ENCODE measurements at places on chromosomes 2 and 18. TPM values are rescaled to one million over a fixed set of nuclear protein-coding genes. Genes with fewer than 3 reads are reported as not detected.

TMEM17 gene
- 1.7 TPM for total RNA-seq

ZNF532 gene
- total RNA-seq = 71.0 TPM

IGFBP2 gene
- 30.7 TPM for total RNA-seq

ACADL gene
- total RNA-seq = 4.7 TPM

CD8B2 gene
- total RNA-seq = not detected

PSMD1 gene
- total RNA-seq = 90.3 TPM

MGAT5 gene
- 30.4 TPM for total RNA-seq

IL1RL1 gene
- 8.0 TPM for total RNA-seq

RAB11FIP5 gene
- 23.5 TPM for total RNA-seq

VSNL1 gene
- total RNA-seq = 0.36 TPM

GRCh38 chr18:3179430-3180089 is 40.2 kb downstream of the MYOM1 start:
- H3K36me3 ChIP-seq = no peaks in the 10 kb centered on the region
- no peaks in the 10 kb centered on the region for H3K27me3 ChIP-seq
- H3K27ac ChIP-seq = peak overlapping the region; percentile 57
- peaks cover 12% of the 10 kb centered on the region for H3K4me1 ChIP-seq

DNA sequence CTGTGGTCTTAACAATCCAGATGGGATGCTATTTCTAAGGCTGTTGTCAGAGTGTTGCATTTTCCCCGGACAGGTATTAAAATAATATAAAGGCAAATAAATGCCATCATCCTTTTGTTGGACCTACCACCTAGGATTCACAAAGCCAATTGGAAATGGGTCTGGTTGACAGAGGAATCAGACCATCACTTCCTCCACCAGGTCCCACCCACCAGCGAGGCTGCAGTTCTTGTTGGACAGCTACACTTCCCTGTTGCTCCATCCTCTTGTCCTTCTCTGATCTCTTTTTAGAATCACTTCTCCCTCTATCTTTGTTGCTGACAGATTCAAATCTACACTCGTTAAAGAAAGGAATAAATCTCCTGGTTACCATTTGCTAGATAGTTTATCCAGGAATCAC is 1.1 kb downstream of the TMEM169 start:
- peaks cover 19% of the 10 kb centered on the region for H3K4me1 ChIP-seq
- no peak overlapping the region for H3K27ac ChIP-seq
- H3K27me3 ChIP-seq = no peaks in the 10 kb centered on the region
- H3K36me3 ChIP-seq = no peaks in the 10 kb centered on the region
- H3K4me3 ChIP-seq = no peak overlapping the region

DNA sequence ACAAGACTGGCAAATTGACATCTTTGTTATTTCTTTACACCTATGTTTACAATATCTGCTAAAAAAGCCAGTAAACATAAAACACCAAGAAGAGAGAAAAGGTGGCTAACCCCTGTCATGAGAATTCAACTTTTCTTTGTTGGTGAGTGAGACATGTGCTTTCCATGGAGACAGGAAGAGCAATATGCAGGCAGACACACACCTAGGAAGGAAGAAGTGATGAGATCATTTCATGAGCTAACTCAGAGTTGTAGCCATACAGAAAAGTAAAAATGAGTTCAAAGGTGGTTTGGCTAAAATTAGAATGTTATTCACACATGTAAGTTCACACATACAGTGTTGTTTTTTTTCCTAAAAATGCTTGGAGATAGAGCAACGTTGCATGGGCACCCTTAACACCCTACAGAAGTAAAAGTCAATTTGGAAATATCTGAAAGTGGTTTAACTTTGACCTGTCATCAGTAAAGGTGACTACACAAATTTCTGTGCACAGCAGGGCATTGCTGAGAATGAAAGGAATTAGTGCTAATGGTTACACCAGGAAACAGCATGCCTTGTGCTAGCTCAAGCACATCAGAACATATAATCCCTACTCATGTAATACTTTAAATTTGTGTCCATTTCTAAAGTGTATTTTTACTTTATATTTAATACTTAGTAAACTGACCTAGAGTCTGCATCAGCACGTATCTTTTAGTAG is 557.6 kb downstream of the CBLN2 start:
- H3K27ac ChIP-seq = no peak overlapping the region
- no peak for DNase-seq
- H3K4me3 ChIP-seq = no peak overlapping the region
- no peaks in the 10 kb centered on the region for H3K36me3 ChIP-seq
- no peaks in the 10 kb centered on the region for H3K4me1 ChIP-seq
- no peaks in the 10 kb centered on the region for H3K27me3 ChIP-seq

- H3K4me1 ChIP-seq = no peaks in the 10 kb centered on the region
- no peak for DNase-seq
- no peak overlapping the region for H3K4me3 ChIP-seq
- no peaks in the 10 kb centered on the region for H3K36me3 ChIP-seq
- H3K27ac ChIP-seq = no peak overlapping the region
Observed at GRCh38 chr18:4750393-4751346, 295.6 kb upstream of the DLGAP1 start.

GRCh38 chr2:5691221-5691984 is 781 bp upstream of the SOX11 start:
- H3K27me3 ChIP-seq = peaks cover 76% of the 10 kb centered on the region
- H3K27ac ChIP-seq = peak overlapping the region; percentile 84
- H3K4me1 ChIP-seq = peaks cover 27% of the 10 kb centered on the region
- H3K36me3 ChIP-seq = no peaks in the 10 kb centered on the region
- DNase-seq = no peak
- H3K4me3 ChIP-seq = peak overlapping the region; percentile 52

- H3K27me3 ChIP-seq = no peaks in the 10 kb centered on the region
- no peak overlapping the region for H3K27ac ChIP-seq
- no peak overlapping the region for H3K4me3 ChIP-seq
Observed at GRCh38 chr2:2057125-2057721, 273.9 kb downstream of the MYT1L start.

GRCh38 chr2:208128136-208128535 is 1.5 kb downstream of the CRYGC start:
- DNase-seq = no peak
- H3K36me3 ChIP-seq = no peaks in the 10 kb centered on the region
- no peaks in the 10 kb centered on the region for H3K4me1 ChIP-seq
- no peak overlapping the region for H3K27ac ChIP-seq
- no peak overlapping the region for H3K4me3 ChIP-seq

- no peaks in the 10 kb centered on the region for H3K4me1 ChIP-seq
- no peak overlapping the region for H3K4me3 ChIP-seq
- DNase-seq = no peak
- no peaks in the 10 kb centered on the region for H3K36me3 ChIP-seq
- H3K27me3 ChIP-seq = no peaks in the 10 kb centered on the region
Observed at GRCh38 chr2:155054712-155055111, 356.2 kb downstream of the KCNJ3 start.

- no peaks in the 10 kb centered on the region for H3K36me3 ChIP-seq
- H3K4me1 ChIP-seq = peaks cover 23% of the 10 kb centered on the region
- H3K4me3 ChIP-seq = no peak overlapping the region
- no peak overlapping the region for H3K27ac ChIP-seq
- peak; percentile 35 for DNase-seq
- no peaks in the 10 kb centered on the region for H3K27me3 ChIP-seq
Observed at GRCh38 chr2:86238354-86238753, 39.1 kb downstream of the MRPL35 start.

GRCh38 chr2:137826373-137827372 is 137.6 kb upstream of the HNMT start:
- no peak for DNase-seq
- H3K27ac ChIP-seq = no peak overlapping the region
- no peaks in the 10 kb centered on the region for H3K36me3 ChIP-seq
- no peaks in the 10 kb centered on the region for H3K4me1 ChIP-seq
- no peaks in the 10 kb centered on the region for H3K27me3 ChIP-seq

DNA sequence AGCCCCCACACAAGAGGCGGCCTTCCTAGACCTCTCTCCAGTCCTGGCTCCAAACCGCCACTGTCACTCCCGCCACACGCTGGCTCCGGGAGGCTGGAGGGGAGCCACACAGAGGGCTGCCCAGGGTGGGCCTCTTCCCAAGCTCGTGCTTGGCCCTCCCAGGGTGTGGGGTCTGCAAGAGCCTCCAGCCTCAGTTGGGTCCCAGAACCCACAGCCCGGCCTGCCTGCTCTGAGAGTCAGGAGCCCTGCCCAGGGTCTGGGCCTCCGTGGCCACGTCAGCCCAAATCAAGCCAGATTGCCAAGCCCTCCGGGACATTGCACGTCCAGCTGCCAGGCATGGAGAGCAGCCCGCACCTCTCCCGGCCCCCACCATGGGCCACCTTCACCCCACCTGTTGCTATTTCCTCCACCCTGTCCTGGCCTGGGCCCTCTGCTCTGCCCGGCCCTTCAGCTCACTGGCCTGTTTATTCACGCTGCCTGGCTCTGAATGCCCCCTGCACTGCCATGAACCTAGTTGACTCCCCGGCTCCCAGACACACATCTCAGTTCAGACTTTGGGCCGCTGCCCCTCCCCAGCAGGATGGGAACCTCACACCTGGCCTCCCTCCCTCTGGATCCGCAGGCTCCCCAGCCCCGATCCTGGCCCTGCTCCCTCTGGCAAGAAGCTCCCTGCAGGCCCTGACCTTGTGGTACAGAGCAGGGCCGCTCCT is 61.0 kb downstream of the BIN1 start:
- no peak overlapping the region for H3K27ac ChIP-seq
- H3K4me3 ChIP-seq = no peak overlapping the region
- no peaks in the 10 kb centered on the region for H3K27me3 ChIP-seq
- DNase-seq = peak; percentile 64
- H3K4me1 ChIP-seq = peaks cover 3% of the 10 kb centered on the region

- no peak for DNase-seq
- H3K36me3 ChIP-seq = no peaks in the 10 kb centered on the region
- no peaks in the 10 kb centered on the region for H3K4me1 ChIP-seq
- no peak overlapping the region for H3K27ac ChIP-seq
Observed at GRCh38 chr2:58740426-58740825, 499.3 kb upstream of the FANCL start.

DNA sequence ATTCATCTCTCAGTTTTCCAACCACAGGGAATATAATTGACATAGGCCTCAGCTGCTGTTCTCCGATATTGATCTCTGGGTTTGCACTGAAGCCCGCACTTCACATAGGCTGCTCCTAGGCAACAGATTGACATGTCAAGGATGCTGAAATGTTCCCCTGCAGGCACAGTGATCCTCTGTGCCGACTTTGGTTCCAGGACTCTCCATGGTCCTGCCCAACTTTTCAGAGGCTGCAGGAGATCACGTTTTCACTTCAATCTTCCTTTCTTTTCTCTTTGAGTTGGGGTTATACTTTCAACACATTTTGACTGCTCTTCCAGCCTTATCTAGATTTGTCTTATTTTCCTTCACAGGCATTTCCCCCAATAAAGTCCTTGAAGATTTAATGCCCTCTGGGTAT is 1361.0 kb downstream of the DSC3 start:
- DNase-seq = no peak
- H3K27me3 ChIP-seq = no peaks in the 10 kb centered on the region
- H3K27ac ChIP-seq = no peak overlapping the region

- H3K27ac ChIP-seq = no peak overlapping the region
- H3K27me3 ChIP-seq = no peaks in the 10 kb centered on the region
- DNase-seq = no peak
- no peaks in the 10 kb centered on the region for H3K36me3 ChIP-seq
Observed at GRCh38 chr2:169510496-169510895, 994 bp downstream of the KLHL41 start.

GRCh38 chr2:27680571-27680970 is 16.9 kb downstream of the SLC4A1AP start:
- DNase-seq = no peak
- H3K36me3 ChIP-seq = peaks cover 5% of the 10 kb centered on the region
- no peaks in the 10 kb centered on the region for H3K4me1 ChIP-seq
- no peak overlapping the region for H3K27ac ChIP-seq

GRCh38 chr2:165376571-165376975 is 92.9 kb upstream of the CSRNP3 start:
- H3K27me3 ChIP-seq = no peaks in the 10 kb centered on the region
- peaks cover 7% of the 10 kb centered on the region for H3K4me1 ChIP-seq
- DNase-seq = no peak
- no peaks in the 10 kb centered on the region for H3K36me3 ChIP-seq
- H3K4me3 ChIP-seq = no peak overlapping the region
- H3K27ac ChIP-seq = no peak overlapping the region

DNA sequence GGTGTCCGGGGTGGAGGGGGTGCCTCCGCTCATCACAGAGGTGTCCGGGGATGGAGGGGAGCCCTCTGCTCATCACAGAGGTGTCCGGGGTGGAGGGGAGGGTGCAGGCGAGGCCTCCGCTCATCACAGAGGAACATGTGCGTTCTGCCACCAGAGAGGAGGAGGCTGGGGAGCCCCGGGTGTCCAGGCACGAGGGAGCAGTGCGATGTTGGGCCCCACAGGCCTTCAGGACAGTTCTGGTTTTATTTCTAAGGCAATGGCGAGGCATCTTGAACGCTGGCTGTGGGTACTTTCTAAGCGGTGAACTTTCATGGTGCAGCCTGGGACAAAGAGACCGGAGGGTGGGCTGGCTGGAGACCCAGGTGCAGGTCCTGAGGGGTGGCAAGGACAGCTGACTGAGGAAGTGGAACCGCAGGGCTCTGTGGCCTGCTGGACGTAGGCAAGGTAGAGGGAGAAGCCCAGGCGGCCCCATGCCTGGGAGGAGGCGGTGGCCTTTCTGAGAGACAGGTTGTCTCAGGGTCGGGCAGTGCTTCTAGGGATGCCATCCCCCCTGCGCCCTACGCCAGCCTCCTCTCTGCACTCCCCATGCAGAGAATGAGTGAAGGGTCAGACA is 196.6 kb upstream of the SALL3 start:
- H3K4me1 ChIP-seq = no peaks in the 10 kb centered on the region
- no peak overlapping the region for H3K27ac ChIP-seq
- H3K36me3 ChIP-seq = no peaks in the 10 kb centered on the region
- no peaks in the 10 kb centered on the region for H3K27me3 ChIP-seq
- H3K4me3 ChIP-seq = no peak overlapping the region

DNA sequence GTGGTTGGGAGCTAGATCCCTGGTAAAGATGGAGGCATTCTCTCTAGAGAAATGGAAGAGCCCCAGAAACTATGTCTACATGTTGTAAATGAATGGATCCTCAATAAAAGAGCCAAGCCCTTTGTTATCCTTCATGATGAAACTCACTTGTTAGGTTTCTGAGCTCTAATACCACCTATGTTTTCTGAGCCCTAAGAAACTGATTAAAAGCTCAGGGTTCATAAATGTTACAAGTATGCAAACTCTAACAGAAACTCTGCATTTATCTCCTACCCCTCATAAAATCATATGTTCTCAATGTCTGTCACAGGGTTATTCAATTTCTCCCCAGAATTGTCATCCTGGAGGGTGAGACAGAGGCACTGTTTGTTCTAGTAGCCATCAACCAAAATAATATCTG is 18.0 kb upstream of the HNMT start:
- H3K36me3 ChIP-seq = no peaks in the 10 kb centered on the region
- no peak for DNase-seq
- H3K4me3 ChIP-seq = no peak overlapping the region
- H3K27ac ChIP-seq = no peak overlapping the region
- H3K27me3 ChIP-seq = no peaks in the 10 kb centered on the region
- no peaks in the 10 kb centered on the region for H3K4me1 ChIP-seq

GRCh38 chr2:74427551-74427950 is 6.0 kb downstream of the WDR54 start:
- H3K36me3 ChIP-seq = peaks cover 76% of the 10 kb centered on the region
- H3K27ac ChIP-seq = no peak overlapping the region
- DNase-seq = peak; percentile 32
- H3K27me3 ChIP-seq = no peaks in the 10 kb centered on the region
- no peaks in the 10 kb centered on the region for H3K4me1 ChIP-seq
- H3K4me3 ChIP-seq = no peak overlapping the region
